CD4-positive, alpha-beta T cell treated with Interferon gamma for 1 hour (primary cell): ENCODE measurements at places on chromosomes 4 and X.
A peak's percentile ranks its signal among the peaks of the same experiment; 100 is the strongest.

GRCh38 chr4:113145519-113146291, 96.3 kb downstream of the ANK2 start:
- no peak for DNase-seq

DNA sequence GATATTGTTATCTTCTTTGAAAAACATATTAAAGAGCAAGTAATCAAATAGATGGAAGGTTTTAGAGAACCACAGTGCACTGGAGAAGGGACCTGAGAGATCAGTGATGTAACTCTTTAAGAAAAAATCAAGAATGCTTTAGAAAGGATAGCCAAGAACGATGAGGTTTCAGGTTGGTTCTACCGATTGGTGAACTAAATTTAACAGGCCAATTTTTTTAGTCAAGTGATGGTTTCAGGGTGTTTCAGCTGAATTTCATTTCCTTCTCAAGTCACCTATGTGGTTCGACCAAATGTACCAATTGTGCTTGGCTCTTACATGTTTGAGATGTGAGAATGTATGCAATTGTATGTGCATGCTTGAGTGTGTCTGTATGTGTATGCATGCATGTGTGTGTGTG, 26.5 kb downstream of the HS3ST1 start:
- no peak for DNase-seq

DNA sequence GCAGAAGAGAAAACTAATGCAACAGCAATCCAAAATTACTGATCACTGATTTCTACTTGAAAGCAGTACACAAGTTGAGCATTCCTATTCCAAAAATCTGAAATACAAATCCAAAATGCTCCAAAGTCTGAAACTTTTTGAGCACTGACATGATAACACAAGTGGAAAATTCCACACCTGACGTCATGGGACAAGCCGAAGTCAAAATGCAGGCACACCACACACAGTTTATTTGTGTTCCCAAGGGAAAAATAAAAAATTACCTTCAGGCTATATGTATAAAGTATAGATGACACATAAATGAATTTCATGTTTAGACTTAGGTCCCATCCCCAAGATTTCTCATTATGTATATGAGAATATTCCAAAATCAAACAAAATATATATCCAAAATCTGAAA, 20.7 kb downstream of the ANKRD50 start:
- DNase-seq: no peak

DNA sequence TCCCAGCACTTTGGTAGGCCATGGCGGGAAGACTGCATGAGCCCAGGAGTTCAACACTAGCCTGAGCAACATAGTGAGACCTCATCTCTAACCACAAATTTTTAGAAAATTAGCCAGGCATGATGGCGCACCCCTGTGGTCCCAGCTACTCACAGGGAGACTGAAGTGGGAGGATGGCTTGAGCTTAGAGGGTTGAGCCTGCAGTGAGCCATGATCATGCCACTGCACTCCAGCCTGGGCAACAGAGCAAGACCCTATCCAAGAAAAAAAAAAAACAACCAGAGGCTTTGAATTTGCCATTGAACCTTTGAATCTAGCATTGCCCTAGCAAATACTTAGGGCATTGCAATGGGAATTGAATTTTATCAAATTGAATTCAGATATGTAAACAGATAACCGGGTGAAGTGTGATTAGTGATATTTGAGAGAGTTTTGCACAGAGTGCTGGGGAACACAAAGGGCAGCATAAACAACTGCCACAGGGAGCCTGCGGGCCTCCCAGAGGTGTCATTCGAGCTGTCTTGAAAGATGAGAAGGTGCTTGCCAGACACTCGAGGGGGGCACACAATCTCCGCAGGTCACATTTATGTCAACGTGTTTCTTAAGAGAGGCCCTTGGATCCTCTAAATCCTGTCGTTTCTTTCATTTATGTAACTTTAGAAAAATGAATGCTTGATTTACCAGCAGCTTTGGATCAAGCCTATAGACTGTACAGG, 200.3 kb downstream of the AASDH start:
- DNase-seq: no peak

DNA sequence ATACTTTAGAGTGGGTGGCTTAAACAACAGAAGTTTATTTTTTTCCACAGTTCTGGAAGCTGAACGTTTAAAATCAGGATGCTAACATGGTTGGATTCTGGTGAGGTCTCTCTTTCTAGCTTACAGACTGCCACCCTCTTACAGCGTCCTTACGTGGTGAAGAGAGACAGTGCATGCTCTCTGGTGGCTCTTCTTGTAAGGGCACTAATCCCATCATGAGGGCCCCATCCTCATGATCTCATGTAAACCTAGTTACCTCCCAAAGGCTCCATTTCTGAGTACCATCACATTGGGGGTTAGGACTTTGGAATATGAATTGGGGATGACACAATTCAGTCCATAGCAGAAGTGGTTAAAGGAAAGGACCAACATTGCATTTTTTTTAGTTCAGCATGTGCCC, 132.8 kb downstream of the BMPR1B start:
- DNase-seq: no peak

- no peak for DNase-seq
Observed at GRCh38 chr4:98226396-98226795, 34.8 kb upstream of the RAP1GDS1 start.

DNA sequence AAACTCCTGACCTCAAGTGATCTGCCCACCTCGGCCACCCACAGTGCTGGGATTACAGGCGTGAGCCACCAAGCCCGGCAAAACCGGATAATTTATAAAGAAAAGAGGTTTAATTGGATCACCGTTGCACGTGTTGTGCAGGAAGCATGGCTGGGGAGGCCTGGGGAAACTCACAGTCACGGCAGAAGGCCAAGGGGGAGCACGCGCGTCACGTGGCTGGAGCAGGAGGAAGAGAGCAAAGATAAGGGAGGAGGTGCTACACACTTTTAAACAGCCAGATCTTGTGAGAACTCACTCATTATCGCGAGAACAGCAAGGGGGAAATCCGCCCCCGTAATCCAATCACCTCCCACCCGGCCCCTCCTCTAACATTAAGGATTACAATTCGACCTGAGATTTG, 177.9 kb upstream of the TENM3 start:
- no peak for DNase-seq

GRCh38 chr4:138903185-138903584, 112.4 kb upstream of the NOCT start:
- no peak for DNase-seq

DNA sequence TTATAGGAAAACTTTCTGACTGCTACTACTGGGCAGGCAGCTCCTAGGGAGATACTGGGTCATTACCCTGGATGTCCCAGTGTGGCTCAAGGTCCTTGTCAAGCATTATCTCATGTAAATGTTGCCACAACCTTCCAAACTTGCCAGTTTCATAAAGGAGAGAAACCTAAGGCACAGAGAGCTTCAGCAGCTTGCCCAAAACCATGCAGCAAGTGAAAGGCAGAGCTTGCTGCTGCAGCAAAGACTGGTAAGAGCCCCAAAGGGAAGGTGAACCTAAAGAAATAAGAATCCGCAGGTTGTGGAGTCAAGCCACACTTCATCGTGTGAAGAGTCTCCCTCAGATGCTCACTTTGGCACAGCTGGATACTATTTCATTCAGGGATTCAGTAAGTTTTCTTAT, 2.3 kb downstream of the MPP1 start:
- no peak for DNase-seq

DNA sequence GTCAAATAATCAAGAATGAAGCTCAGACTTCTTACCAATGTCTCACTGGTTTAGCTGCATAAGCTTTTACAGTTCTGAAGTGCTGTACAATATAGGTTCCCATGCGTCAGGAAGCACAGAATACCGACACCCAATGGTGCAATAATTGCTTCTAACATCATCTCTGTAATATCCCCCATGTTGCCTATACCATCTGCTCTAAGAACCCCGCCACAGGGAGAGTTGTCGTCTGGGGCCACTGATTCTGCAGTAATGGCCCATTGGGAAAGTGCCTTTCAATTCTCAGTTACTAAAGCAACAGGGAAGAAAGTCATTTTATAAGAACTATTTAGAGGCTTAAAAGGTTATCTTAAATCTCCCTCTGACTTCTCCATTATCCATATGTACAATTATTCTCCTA, 94.9 kb downstream of the GLRA3 start:
- no peak for DNase-seq

GRCh38 chrX:37867536-37868153, 20.3 kb upstream of the DYNLT3 start:
- no peak for DNase-seq

DNA sequence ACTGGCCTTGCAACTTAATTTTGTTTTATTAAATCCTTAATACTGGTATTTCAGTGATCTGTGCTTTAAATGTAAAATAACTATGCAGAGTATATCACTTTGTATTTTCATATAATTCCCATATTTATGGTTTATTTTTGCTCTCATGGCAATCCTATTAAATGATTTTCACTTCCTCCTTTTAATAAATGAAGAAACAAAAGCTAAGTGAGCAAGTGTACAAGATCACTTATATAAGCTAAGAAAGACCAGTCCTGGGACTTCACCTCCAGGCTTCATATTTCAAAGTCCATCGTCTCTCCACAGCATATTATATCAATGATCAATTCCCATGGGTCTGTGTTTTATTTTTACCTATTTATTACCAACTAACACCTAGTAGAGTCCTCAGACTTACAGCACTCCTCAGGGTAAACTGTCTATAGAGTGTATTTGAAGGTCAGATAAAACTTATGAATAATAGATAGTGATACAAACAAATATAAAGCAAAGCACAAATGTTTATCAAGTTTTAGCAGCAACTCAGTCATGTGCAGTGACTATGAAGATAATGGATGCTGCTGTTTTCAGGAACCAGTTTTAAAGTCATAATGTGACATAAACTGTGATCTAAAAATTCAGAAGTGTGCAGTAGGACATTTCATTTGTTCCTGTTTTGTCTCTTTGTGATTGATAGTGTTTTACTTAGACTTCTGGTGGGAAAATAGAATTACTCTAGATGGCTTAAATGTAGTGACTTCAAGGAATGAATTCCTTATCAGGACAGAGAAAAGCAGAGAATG, 56.8 kb downstream of the ARHGAP24 start:
- DNase-seq: no peak

DNA sequence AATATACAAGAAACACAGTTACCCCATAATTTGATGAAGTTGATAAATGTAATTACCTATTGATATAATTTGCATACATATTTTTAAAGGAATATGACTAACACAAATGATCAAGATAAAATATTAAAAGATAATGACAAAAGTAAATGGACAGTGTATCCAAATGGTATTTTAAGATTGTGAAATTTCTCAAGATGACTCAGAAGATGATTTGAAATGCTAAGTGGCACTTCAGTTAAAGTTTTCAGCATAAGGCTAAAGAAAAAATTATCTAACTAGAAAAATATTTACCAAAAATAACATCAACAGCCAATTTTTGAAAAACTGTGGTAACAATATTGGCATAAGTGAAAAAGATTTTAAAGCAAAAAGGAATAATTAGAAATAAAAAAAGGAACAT, 248.4 kb upstream of the NDST4 start:
- no peak for DNase-seq

- DNase-seq: peak; percentile 87
Observed at GRCh38 chr4:99816545-99817308, at the start of gene DAPP1. DAPP1 (plus strand) TSS chr4:99816827; CDS start chr4:99816914, 87 bp downstream.

GRCh38 chr4:1693131-1693896, 9.2 kb upstream of the FAM53A start:
- DNase-seq: peak; percentile 79

DNA sequence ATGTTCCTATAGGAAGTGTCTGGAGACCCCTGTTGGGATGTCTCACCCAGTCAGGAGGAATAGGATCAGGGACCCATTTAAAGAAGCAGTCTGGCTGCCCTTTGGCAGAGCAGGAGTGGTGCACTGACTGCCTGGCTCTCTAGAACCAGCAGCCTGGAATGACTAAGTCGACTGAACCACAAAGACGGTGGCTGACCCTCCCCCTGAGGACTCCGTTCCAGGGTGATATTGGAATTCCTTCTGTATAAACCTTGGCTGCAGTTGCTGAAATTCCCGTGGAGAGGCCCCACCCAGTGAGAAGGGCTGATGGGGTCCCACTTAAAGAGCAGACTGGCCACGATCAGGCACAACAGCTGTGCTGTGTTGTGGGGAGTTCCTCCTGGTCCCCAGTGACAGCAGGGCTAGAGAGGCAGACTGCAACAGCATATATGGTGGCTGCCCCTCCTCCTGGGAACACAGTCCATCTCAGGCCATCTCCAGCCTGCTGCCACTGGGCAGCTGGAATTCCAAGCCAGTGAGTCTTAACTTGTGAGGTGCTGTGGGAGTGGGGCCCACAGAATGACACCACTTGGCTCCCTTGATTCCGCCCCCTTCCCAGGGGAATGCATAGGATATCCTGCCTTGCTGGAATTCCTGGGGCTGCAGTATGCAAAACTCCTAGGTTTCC, 41.8 kb upstream of the RLIM start:
- DNase-seq: no peak

DNA sequence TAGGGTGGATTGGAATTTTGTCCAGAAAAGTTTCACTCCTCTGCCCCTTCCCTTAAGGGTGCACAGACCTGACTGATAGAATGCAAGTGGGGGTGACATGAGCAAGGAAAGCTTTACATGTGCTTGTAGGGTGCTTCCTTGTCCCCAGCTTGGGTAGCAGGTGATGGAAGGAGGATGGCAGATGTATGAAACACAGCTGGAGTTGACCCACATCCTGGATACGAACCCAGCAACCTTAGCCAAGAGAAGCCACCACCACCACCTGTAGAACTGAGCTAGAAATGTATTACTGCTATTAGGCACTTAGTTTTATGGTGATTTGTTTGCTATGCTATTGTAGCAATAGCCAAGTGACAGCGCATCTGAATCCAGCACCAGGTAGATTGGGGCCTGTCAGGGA, 227.4 kb downstream of the HS3ST1 start:
- no peak for DNase-seq

GRCh38 chr4:164538097-164538496, 215.8 kb upstream of the SMIM31 start:
- DNase-seq: no peak

- DNase-seq: no peak
Observed at GRCh38 chrX:42075032-42075431, 151.7 kb upstream of the CASK start.

GRCh38 chrX:68354879-68355628, 78.2 kb downstream of the OPHN1 start:
- DNase-seq: no peak

GRCh38 chr4:122765692-122766352, 33.3 kb downstream of the BBS12 start:
- DNase-seq: no peak

GRCh38 chr4:47209833-47210232, 178.5 kb downstream of the GABRB1 start:
- DNase-seq: no peak

GRCh38 chr4:13539047-13539618, 5.2 kb downstream of the NKX3-2 start:
- DNase-seq: no peak
